ENCODE measurements at places on chromosomes 13 and 19.

DNA sequence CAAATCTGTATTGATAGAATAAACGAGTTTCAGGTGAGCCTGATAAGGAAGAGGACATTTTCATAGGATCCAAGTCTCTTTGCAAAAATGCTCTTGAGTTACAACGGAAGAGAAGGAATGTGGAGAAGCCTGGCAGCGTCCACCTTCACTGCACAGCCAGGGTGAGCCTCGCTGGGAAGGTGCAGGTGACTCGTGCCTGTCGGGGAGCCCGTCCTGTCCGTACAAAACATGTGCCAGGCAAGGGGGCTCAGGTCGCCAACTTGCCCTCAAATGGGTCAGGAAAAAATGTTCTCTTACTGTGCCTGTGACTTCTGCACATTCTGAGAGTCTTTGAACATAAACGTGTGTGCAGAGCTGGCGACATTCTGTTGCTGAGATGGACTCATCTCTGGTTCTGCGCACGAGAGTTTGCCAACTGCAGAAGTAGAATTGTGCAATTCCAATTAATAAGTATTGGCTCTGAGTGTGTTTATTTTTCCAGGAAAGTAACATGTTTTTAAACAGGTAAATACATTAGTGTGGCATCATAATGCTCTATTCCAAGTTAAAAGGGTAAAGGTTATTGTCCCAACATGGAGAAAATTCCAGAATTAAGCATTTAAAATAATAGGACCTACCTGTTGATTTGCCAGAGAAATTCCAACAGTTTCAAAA, 28.6 kb downstream of the NAXD start:
- DNase-seq: no peak

DNA sequence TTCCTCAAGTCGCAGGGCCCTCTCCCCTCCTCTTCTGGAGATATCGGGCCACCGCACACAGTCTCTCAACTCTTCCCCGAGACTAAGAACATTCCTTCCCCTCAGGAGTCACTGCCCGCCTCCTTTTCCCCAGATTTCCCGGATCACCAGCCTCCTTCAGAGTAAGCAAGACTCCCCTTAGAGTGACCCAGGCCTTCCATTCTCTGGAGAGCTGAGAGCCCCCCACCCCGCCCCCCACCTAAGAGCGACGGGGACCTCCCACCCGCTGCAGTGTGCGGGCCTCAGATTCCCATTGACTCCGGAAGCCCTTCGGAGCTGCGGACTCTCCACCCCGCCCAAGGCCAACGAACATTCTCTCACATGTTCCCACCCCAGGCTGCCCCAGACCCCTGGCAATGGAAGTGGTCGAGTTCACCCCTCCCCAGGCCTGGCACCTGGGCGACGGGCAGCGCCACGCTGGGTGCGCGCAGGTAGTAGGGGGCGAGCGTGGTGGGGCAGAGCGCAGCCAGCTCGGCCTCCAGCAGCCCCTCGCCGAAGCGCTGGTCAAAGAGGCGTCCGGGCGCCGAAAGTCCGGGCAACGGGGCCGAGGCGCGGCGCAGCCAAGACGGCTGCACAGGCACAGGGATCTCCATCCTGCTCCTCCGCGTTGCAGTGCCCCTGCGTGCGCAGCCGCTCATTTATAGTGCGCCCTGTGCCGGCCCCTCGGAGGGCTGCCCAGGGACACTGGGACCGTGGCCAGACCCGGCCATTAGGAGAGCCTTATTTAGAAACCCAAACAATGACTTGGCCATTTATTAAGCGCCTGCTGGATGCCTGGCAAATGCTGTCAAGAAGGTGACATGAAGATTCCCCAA, at the start of gene HSPB6:
Gene HSPB6, minus strand, starts transcription at position 653 of the 854 bp plus-strand sequence. Its CDS starts 21 bp downstream, at position 632.
- DNase-seq: no peak

DNA sequence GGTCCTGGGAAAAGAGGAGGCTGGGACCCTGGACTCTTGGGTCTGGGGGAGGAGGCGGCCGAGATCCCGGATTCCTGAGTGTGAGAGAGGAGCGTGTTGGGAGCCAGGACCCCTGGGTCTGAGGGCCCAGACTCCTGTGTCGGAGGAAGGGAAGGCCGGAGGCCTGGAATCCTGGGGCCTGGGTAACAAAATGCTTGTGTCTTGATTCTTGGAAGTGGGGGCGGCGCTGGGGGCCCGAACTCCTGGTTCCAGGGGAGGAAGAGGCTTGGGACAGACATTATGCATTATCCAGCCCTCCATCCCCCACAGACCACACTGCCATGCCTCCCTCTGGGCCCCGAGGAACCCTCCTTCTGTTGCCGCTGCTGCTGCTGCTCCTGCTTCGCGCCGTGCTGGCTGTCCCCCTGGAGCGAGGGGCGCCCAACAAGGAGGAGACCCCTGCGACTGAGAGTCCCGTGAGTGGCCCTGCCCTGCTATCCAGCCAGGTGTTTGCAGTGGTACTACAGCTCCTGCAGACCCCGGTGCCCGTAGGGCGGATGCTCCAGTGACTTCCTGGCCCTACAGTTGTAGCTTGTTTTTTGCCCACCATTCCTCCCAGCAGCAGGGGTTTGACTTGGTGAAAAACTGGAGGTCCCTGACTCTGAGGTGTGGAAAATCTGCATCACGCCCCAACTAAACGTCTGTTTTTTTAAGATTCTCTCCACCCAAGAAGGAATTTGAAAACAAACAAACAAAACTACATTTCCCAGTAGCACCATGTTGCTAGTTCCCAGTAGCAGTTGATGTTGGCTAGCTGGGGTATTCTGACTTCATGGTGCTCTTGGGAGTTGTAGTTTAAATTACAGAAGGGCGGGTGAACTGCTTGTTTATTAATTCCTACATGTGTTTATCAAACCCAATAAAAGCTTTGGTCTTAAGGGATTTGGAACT, 630 bp downstream of the NUCB1 start:
- peak; percentile 56 for DNase-seq

- DNase-seq: no peak
Measured at GRCh38 chr13:105165449-105166125, 1369.9 kb downstream of the EFNB2 start.

DNA sequence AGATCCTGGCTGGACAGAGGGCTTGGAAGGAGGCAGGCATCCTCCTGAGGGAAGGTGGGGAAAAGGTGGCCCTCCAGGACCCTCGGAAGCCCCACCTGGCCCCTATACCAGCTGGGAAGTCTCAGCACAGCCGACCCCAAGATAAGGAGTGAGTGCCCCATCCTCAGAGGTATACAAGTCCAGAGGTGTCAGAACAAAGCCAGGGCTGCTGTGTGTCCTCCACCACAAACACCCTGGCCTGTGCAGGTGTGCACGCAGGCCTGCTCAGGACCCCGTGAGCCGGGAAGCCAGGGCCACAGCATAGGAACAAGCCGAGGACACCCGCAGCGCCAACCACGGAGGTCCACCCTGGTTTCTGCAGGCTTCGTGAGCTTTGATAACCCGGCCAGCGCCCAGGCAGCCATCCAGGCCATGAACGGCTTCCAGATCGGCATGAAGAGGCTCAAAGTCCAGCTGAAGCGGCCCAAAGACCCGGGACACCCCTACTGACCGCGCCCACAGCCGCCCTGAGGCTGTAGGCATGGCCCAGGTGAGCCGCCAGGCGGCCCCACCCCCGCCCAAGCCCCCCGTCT, 68.6 kb downstream of the CELF5 start:
- no peak for DNase-seq

GRCh38 chr19:35024095-35024494, 6.2 kb upstream of the SCN1B start:
- no peak for DNase-seq

DNA sequence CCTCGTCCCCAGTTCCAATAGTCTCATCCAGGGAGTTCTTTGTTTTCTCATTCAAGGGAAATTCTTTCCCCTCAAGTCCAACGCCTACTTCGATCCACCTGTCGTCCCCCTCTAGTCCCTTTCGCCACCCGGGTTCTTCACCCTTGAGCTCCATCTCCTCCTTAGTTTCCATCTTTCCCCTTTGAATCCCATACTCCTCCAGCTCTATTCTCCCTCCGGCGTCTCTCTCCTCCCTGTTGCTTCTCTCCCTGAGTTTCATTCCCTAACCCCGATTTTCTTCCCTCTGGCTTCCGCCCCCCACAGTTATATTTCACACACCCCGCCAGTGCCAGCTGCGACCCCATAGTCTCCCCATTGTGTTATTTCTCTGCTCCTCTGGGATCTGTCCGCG, 628 bp upstream of the SLC17A7 start:
- no peak for DNase-seq

- no peak for DNase-seq
Measured at GRCh38 chr13:45207319-45207718, 6.5 kb upstream of the KCTD4 start.

GRCh38 chr19:15829306-15829698, 13.8 kb upstream of the OR10H1 start:
- DNase-seq: no peak

GRCh38 chr13:23754506-23754905, 134.7 kb downstream of the MIPEP start:
- DNase-seq: peak; percentile 61

GRCh38 chr13:110965038-110965754, 50.3 kb upstream of the ANKRD10 start:
- no peak for DNase-seq

GRCh38 chr13:80164462-80164861, 176.5 kb downstream of the SPRY2 start:
- no peak for DNase-seq

DNA sequence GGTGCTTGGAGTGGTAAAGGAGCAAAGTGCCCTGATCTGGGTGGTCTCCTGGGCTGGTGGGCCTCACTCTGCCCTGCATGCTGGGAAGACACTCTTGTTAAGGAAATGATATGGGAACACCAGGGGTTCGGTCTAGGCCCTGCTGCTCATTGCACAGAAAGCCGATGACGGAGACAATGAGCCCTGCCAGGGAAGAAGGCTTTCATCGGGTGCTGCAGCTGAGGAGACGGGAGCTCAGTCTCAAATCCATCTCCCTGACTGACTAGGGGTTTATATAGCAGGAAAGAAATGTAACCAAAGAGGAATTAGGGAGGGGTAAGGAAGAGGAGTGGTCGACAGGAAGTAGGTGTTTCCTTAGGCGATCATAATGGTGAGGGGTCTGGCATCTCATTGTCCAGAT, 253.4 kb downstream of the TEX29 start:
- DNase-seq: no peak

GRCh38 chr13:95480131-95480545, 72.4 kb upstream of the CLDN10 start:
- no peak for DNase-seq

- DNase-seq: no peak
Measured at GRCh38 chr13:40644838-40645604, 21.4 kb downstream of the FOXO1 start.

- DNase-seq: no peak
Measured at GRCh38 chr13:95121516-95121915, 179.7 kb downstream of the ABCC4 start.

DNA sequence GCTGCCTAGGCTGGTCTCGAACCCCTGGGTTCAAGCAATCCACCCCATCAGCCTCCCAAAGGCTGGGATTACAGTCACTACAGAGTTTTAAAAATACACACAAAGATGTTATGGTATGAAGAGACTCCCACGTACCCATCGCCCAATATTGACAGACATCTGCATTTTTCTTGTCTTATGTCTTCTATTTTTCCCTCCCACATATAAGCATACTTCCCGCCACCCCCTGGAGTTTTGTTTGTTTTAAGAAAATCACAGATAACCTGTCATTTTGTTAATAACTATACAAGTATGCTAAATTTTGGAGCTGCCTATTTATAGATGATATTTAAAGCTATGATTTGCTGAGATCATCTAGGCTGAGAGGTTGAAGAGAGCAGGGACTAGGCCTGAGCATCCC, 6.2 kb upstream of the SMG9 start:
- no peak for DNase-seq

DNA sequence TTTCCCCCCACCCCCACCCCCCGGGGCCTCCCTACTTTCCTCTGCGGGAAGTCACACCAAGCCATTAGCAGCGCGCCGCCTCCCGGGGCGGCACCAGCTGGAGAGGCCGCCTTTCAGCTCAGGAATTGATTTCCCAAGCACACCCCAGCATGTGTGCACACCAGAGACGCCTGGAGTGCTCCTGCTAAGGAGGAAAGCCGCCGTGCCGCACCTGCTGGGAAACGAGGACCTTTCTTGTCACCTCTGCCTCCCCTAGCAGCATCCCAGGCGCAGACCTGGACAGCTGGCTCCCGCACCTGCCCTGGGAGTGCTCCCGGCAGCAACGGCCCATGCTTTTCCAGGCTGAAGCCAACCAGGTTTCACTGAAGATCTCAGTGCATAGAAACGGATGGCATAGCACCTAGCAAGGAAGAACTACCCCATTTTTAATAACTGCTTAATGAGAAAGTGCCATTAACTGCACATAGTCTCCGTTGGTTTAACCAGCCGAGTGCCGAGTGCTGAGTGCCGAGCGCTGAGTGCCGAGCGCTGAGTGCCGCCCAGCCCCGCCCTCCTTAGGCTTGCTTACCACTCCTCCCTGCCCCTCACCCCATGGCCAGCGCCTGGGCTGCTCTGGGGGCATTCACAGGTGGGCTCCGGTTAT, 165.0 kb downstream of the USP12 start:
- DNase-seq: no peak

DNA sequence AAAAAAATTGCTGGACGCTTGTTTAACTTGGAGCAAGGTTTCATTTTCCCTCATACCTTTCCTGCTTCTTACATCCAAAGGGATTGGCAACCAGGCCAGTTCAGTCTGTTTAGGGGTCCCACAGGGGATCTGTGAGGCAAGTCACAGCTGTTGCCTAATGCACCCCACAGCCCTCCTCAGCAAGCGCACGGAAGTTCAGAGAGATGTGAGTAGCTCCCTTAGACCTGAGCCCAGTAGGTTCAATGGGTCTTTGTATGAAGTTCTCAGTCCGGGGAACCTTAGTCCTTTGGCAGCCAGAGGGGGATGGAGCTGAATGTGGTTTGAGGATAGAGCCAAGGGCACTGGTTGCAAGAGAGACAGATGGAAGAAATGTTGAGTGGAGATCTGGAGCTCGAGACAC, 13.0 kb downstream of the SAMD4B start:
- no peak for DNase-seq

- DNase-seq: no peak
Measured at GRCh38 chr13:51862957-51863356, 1.2 kb downstream of the CCDC70 start.

GRCh38 chr13:110463871-110464510, 97.5 kb downstream of the RAB20 start:
- DNase-seq: no peak

DNA sequence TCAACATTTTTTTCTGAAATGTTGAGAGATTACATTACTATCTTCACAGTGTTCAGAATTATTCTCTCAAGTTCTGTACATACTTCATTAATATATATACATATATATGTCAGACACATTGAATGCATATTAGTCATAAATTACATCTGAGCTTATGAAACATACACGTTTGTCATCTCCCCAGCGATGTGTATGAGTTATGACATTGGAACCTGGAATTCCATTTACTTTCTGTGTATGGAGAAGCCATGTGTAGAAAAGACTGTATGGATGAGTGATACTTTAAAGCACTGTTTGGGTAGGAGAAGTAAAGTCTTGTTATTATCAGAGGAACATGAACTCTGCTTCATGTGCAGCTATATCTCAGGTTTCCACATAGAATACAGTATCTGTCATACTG, 167.2 kb downstream of the FGF14 start:
- no peak for DNase-seq

- DNase-seq: no peak
Measured at GRCh38 chr13:86579662-86580061, 780.4 kb upstream of the SLITRK6 start.

GRCh38 chr13:40608308-40608707, 58.1 kb downstream of the FOXO1 start:
- no peak for DNase-seq

All from CD4-positive, alpha-beta memory T cell (primary cell).